LoVo (cell line): ENCODE measurements at places on chromosomes 6 and 20.
A peak's percentile ranks its signal among the peaks of the same experiment; 100 is the strongest.

DNA sequence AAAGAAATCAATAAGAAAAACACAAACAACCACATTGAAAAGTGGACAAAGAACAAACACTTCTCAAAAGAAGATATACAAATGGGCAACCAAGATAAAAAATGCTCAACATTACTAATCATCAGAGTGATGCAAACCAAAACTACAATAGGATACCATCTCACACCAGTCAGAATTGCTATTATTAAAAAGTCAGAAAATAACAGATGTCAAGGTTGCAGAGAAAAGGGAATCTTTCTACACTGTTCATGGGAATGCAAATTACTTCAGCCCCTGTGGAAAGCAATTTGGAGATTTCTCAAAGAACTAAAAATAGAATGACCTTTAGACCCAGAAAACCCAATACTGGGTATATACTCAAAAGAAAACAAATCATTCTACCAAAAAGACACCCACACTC, 29.8 kb downstream of the KIF6 start:
- DNase-seq, result no peak

DNA sequence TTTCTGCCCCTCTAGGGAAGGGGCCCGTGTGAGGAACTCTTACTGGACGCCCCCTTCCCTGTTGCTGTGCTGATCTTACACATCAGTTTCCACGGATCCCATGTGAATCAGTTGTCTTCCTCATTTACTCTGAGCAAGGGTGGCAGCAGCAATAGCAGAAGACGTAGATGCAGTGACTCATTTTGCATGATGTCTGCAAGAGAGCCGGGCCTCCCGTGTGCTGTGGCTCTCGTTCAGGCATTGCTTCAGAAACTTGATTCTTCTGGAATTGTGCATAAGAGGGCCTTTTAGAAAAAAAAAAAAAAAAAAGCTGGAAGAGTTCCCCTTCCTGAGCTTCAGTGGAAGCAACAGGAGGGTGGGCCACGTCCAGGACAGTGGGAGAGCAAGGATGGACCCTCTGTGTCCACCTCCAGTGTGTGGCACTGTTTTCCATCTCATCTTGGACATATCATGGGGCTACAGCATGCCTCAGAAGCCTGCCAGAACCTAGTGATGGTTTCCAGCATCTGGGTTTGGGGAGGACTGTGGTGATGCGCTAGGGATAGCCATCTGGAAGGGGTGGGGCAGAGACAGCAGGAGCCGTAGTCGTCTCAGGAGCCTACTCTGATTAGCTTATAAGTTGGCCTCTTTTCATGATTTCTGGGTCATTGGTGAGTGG, 62.1 kb downstream of the FOXO3 start:
- DNase-seq, result no peak

DNA sequence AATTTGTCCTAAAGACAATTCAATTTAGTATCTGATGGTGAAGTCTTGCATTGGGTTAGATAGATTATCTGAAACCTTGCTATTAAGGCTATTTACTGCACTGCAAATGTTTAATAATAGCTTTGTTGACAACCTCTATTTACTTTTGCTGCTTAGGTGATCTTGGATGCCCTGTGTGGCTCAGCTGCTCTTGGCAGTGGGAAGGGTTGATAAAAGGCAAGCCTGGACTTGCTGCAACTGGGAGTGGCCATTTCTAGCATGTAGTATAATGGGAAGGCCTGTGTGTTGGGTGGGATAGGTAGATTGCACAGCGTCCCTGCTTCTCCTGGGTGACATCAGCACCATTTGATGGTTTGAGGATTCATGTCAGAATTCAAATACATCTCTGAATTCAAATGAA, 49.1 kb downstream of the ARMC2 start:
- peak; percentile 87 for DNase-seq

GRCh38 chr20:32201296-32201976, 6.1 kb downstream of the PLAGL2 start:
- DNase-seq, result no peak

- no peak for DNase-seq
These were observed 880.5 kb upstream of the DEFB115 start for GRCh38 chr20:30376767-30377658.

DNA sequence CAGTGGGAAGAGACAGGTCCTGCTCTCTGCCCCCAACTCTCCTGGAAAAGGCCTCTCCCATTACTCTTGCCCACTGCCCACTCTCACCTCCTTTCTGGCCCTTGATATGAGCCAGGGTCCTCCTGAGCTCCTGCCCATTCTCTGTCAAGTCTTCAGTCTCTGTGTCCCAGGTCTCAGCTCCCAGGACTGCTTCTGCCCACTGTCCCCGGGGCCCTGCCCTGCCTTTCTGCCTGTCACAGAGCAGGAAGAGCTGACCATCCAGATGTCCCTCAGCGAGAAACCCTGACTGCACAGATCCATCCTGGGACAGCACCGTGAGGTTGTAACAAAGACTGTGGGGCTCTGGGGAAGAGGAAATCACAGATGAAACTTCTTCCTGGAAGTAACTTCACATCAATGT, 22.2 kb downstream of the HLA-F start:
- no peak for DNase-seq

- DNase-seq, result no peak
These were observed 705.4 kb downstream of the RFPL4B start for GRCh38 chr6:113052506-113052905.

- no peak for DNase-seq
These were observed 4.5 kb upstream of the AP5S1 start for GRCh38 chr20:3815703-3816315.

- no peak for DNase-seq
These were observed 30.7 kb downstream of the CDK19 start for GRCh38 chr6:110784610-110784979.

- DNase-seq, result peak; percentile 81
These were observed 23.6 kb upstream of the ANKRD60 start for GRCh38 chr20:58251979-58252591.

DNA sequence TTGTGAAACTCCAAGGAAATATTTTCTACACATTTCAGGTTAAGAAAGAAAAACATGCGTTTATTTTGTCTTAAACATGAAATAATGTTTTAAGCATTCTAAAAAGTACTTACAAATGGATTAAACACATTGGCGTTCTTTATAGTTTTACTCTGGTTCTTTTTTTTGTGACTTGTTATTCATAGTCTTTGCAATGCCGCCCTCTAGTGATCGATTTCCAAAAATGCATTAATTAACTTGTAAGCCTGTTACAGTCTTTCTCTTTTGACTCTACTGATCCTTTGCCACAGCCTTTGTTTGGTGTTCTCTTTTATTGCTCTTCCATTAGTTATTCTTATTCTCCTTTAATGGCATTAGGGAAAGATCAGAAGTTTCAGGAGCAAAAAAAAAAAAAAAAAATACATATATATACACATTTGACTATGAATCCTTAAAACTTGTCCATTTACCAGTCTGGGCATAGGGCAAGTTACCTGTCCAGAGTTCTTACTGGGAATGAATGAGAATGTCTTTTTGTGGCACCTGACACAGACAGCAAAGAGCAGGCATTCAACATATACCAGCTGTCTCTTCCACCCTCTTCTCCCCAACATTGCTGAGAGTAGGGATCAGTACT, 59.9 kb downstream of the MACROD2 start:
- peak; percentile 64 for DNase-seq

DNA sequence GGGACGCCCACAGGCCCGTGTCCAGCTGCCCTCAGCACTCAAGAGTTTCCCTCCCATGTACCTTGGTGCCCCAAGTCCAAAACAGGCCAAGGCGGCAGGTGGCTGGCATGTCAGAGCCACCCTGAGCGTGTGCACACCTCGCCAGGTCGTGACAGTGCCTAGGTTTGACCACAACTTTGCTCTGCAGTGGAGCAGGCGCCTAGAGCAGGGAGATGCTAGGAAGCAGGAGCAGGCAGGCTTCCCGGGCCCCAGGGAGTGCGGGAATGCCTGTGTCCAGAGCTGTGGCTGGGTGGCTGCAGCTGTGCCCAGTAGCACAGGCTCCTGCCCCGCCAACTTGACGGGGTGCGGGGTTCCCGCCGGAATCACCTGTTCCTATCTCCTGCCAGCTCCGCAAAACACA, 380.8 kb upstream of the IMPG1 start:
- no peak for DNase-seq

GRCh38 chr6:25138934-25139415, 140.2 kb upstream of the CARMIL1 start:
- DNase-seq, result peak; percentile 1

- no peak for DNase-seq
These were observed 14.3 kb upstream of the GOPC start for GRCh38 chr6:117616391-117617209.

GRCh38 chr6:55708711-55709110, 129.7 kb upstream of the HMGCLL1 start:
- no peak for DNase-seq

DNA sequence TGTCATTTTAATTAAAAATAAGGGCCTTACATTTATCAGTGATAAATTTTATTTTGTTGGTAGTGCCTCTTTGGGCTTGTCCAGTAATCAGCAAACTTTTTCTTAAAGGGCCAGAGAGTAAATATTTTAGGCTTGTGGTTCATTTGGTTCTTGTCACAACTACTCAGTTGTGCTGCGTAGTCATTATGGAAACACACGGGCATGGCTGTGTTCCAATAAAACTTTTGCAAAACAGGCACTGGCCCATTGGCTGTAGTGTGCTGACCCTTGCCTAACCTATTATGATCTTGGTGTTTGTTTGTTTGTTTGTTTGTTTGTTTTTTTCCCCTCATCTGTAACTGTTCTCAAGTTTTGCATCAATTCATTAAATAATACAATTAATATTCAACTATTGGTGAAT, 19.4 kb downstream of the TBPL1 start:
- no peak for DNase-seq

- DNase-seq, result no peak
These were observed 23.0 kb downstream of the APCDD1L start for GRCh38 chr20:58492074-58492718.

DNA sequence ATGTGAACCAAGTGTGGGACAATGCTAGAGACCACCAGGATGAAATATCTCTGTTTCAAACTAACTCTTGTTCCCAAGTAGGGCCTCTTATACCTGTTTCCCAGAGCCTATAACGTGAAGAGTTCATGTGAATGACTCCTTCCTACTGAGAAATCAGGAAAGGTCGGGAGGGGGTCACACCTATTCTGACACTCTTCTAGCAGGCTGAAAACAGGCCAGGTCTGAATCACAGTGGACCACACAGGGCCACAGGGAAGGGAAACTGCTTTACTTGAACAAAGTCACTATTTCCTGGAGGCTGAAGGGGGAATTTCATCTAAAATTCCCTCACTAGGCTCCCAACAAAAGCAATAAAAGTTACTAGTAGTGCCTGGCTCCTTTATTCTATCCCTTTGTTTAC, 88.4 kb upstream of the BMP2 start:
- DNase-seq, result no peak

DNA sequence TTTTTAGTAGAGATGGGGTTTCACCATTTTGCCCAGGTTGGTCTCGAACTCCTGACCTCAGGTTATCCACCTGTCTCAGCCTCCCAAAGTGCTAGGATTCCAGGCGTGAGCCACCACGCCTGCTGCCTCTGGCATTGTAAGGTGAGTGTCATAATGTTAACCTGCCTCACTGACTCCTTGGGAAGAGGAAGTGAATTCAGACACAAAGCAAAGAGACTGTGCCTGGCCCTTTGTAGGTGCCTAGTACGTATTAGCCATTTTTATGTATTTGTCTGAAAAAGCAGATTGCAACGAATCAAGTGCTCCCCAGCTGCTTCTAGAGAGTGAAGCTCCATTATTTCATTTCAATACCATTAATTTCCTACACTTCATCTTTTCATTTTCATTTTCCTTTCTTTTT, 260.5 kb downstream of the SAMD5 start:
- DNase-seq, result no peak

DNA sequence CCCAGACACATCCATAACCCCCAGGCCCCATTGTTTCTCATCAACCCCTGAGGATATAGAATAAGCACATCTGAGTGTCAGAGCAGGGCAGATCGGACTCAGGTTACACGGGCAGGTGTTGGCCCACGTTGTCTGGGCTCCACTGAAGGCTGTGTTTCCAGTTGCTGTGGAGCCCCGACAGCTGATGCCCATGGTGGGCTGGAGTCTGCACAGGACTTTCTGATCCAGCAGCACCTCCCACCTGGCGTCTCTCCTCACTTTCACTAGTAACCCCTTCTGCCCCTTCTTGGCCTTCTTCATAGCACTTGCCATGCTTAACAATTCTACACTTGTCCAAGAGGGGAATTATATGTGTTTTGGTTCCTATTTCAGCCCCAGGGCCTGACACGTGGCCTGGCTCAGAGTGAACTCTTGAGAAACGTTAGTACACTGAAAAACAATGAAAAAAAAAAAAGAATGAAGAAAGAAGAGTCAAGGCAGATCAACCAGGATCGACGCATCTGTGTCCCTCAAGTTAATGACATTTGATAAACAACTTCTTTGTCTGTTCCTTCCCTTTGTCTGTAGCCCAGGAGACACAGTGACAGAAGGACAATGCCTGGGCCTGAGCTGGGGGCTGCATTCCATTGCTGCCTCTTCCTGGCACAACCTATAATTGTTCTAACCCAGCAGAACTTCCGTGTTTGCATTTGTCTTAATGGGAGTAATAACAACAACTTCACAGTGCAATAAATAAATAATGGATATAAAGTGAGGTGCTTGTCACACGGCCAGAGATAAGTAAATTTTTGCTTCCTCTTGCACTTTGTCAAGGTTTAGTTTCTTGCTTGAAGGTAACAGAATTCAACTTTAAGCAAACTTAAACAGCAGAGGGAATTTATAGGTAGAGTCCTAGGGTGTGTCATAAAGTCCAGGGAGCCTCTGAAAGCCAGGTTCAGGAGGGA, 224.2 kb upstream of the SSTR4 start:
- DNase-seq, result no peak

DNA sequence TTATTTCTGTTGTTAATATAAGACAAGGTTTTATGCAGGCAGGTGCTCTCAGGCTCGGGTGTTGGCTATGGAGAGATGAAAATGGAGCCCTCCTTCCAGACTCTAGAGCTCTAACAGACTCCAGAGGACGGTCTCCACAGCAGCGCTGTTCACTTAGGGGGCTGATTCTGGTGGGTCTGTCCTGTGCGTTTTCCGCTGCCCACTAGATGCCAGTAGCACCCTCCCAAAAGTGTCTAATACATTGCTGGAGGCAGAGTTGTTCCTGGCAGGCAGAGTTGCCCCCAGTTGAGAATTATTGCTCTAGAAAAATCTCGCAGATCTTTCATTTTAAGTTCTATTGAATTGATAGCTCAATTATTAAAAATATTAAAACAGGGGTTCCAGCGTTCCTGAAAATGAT, 109.9 kb downstream of the MAP3K4 start:
- DNase-seq, result no peak

DNA sequence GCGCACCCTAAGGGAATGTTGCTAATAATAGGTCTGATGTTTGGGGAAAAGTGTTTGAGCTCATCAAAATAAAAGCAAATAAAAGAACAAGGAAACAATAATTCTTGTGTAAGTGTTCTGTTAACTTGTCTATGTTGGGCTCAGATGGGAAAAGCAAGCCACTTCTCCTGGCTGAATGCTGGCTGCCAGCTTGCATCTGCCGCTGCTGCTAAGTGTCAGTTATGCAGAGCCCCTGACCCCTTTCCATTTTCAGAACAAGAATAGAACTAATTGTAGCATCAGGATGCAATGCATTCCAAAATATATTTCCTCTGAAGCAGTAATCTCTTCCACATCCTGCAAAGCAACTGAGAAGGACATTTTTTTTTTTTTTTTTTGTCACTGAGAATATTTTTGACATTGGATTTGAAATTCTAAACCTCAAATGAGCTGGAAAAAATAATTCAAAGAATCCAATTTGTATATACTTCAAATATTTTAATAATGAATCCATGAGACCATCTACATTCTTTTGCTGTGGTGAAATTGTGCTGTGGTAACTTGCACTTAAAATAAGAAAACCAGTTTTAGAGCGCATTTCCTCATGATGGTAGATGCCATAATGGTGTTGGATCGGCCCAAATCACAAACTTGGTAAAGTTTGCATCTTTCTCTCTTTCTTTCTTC, 43.9 kb upstream of the DEK start:
- no peak for DNase-seq

GRCh38 chr6:137766596-137767370, 100.3 kb upstream of the TNFAIP3 start:
- DNase-seq, result no peak
